ENCODE measurements at places on chromosomes 7 and 10.

- DNase-seq, result no peak
These were observed 36.5 kb downstream of the GNAT3 start for GRCh38 chr7:80475383-80475782.

GRCh38 chr7:47100148-47100816 is 481.6 kb downstream of the TNS3 start:
- no peak for DNase-seq

DNA sequence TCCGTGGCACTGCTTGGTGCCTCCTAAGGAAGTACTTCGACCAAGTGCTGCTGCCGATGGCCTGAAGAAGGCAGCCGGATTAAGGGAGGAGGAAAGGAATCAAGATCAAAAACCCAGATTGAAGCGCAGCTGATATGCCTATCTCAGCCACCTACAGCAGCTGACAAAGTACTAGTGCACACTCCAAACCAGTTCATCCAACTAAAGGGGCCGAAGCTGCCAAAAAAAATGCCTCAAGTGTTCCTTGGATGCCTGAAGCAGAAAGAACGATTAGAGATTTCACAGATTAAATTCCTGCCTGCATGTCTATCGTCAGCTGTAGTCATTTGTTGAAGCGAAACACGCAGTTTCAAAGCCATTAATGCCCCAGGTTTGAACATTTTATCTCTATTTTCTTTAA is 65.7 kb downstream of the TNRC18 start:
- no peak for DNase-seq

GRCh38 chr7:157652954-157653826 is 316.4 kb downstream of the DNAJB6 start:
- DNase-seq, result no peak

DNA sequence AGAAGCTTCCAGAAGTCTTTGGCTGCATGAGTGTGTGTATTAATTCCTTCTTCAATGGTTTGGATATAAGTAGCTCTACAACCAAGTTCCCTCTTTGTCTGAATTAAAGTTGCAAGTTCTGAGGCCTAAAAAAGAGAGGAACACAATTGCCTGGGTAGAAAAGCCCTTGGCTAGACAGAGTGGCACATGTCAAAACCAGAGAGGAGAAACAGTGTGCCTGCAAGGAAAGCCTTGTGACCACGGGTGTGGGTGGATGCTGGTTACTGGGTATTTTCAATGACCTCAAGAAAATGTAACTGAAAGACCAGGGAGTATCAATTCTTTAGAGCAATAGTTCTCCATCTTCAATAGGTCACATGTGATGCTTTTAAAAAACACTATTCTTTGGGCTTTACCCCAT is 148.3 kb downstream of the SVIL start:
- DNase-seq, result no peak

All from fibroblast of skin of right biceps (primary cell).